Spinal cord (tissue), 10 donors: ENCODE measurements at places on chromosomes 11 and 22. TPM values are rescaled to one million over a fixed set of nuclear protein-coding genes. Genes with fewer than 3 reads are reported as not detected.

GRCh38 chr11:10975287-10975721 lies 117.5 kb upstream of the ZBED5 start:
- DNase-seq, result no peak

- no peak for DNase-seq
Observed at GRCh38 chr11:65562788-65563187, 4.6 kb upstream of the LTBP3 start.

Gene KRTAP5-1
- total RNA-seq, result not detected

- peak; percentile 57 for DNase-seq
Observed at GRCh38 chr11:118002541-118003423, 16.6 kb downstream of the IL10RA start.

- DNase-seq, result peak; percentile 9
Observed at GRCh38 chr11:21511835-21512440, 680.9 kb upstream of the ANO5 start.
